ENCODE measurements at places on chromosomes 1 and 21.

DNA sequence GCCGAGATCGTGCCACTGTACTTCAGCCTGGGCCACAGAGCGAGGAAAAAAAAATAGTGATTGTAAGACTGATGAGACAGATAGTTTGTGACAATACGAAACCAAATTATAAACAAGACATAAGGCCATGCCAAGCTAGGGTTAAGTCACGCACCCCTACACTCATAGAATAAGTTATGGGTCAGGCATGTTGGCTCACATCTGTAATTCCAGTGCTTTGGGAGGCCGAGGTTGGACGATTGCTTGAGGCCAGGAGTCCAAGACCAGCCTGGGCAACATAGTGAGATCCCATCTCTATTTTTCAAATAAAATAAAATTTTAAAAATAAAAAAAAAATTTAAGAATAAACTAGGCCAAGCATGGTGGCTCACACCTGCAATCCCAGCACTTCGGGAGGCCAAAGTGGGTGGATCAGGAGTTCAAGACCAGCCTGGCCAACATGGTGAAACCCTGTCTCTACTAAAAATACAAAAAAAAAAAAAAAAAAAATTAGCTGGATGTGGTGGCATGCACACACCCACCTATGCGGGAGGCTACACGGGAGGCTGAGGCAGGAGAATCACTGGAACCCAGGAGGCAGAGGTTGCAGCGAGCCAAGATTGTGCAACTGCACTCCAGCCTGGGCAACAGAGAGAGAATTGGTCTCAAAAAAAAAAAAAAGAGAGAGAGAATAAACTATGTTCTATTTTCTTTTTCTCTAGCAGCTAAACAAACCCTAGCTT, 50.1 kb upstream of the SPOCD1 start:
- DNase-seq = no peak

DNA sequence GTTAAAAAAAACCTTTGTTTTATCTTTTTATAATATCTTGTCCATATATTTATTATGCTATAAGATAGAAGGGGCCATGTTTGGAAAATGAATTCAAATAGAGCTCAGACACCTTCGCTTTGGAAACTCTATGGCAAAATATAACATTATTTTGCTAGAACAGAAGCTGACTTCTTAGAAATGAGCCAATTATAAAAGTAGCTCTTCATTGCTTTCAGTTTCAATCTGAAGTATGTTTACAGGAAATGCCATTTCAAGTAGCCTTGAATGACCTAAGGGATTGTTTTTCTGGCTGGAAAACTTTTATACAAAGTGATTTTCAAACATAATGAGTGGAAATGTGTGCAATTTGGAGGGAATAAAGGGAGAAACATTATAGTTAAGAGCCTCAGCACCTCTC, 37.8 kb upstream of the GBP5 start:
- DNase-seq = no peak

DNA sequence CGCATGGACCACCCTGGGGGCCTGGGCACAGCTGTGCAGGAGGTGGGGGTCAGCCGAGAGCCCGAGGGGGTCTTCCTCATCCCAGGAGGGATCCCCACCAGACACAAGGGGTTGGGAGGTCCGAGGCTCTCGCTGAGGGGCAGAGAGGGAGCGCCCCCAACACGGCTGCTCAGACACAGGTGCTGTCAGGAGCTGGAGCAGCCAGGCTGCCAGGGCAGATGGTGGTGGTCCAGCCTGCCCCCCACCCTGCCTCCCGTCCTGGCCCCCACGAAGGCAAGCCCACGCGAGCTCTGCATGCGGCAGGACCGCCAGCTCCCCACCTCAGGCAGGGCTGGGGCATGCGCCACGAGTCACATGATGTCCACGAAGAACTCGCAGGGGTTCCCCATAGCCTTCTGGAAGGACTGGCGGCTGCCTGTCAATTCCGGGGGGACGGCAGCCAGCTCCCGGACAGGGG, 4.7 kb downstream of the TAS1R3 start:
- DNase-seq = no peak

- peak; percentile 90 for DNase-seq
Measured at GRCh38 chr1:226125097-226125630, 61.4 kb downstream of the ACBD3 start.

GRCh38 chr1:76191561-76191960, 117.0 kb downstream of the ST6GALNAC3 start:
- no peak for DNase-seq

DNA sequence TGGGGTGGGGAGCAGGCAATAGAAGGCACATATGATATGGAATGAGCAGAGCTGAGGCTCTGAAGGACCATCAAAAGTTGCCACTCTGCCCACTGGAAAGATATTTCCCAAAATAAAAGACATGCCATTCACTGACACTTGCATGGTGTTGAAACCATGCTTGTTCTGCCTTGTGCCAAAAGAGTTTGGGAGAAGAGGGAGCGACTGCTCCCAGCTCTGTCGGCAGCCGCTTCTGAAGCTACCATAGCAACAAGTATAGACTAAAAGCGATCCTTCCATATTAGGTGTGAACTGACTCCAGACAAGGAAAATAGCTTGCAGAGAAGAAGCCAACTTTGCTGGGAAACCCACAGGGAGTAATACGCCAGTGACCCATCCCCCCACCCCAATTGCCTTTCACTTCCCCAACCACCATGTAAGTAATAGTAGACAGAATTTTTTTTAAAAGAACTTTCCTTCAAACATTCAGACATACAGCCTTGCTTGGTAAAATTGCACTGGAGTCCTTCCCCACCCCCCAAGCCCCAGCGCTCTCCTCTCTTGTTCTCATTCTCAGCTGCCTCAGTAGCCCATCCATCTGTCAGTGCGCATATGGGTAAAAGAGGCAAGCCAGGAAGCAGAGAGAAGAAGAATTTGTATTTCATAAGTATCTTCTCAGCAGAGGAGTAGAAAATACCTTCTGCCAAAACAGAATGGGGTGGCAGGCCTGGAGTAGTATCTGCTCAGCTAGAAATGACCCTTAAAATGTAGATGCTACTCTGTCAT, 263.7 kb downstream of the OMA1 start:
- no peak for DNase-seq

GRCh38 chr1:70718086-70718630, 307.1 kb downstream of the CTH start:
- DNase-seq = no peak

- no peak for DNase-seq
Measured at GRCh38 chr1:207021876-207022596, 10.5 kb downstream of the C1orf116 start.

DNA sequence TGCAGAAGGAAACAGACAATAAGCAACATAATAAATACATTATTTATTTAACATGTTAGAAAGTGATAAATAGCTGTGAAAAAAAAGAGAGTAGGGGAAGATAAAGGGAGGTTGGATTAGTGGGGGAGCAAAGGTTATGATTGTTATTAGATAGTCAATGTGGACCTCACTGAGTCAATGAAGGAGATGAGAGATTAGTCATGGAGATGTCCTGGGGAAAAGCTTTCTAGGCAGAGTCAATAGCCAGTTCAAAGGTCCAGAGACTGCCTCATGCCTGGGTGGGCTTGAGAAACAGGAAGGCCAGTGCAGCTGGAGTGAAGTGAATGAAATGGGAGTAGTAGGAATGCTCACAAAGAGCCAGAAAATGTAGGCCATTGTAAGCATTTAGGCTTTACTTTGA, 187.1 kb upstream of the CACYBP start:
- no peak for DNase-seq

DNA sequence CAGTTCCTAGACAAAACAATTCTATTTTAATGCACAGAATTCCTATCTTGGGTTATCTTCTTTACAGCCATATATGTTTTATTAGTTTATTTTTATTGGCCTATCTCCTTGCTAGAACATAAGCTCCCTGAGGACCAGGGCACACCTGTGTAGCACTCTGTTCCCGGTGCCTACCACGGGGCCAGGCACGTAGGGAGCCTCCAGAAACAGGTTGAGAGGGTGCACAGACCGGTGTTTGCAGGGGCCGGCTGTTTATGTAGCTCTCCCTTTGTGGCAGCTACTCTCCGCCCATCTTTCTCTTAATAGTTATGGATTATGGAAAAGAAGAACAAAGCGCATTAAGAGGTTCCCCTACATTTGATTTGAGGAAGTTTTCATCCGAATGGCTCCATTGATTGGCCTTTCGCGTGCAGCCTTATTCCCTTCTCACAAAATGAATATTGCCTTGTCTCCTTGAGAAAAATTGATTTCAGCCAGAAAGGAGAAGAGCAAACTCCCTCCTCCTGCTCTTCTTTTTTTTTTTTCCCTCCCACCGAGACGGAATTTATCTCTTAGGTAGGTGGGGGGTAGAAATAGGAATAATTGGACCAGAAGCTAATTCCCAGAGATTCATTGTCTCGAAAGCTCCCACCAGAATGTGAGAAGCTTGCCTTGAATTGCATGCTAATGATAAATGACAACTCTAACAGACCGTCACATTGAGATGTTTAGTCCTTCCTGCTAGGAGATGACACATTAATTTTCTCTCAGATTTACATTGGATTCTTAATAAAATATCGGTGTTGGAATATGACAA, 447.4 kb downstream of the CAMTA1 start:
- no peak for DNase-seq

DNA sequence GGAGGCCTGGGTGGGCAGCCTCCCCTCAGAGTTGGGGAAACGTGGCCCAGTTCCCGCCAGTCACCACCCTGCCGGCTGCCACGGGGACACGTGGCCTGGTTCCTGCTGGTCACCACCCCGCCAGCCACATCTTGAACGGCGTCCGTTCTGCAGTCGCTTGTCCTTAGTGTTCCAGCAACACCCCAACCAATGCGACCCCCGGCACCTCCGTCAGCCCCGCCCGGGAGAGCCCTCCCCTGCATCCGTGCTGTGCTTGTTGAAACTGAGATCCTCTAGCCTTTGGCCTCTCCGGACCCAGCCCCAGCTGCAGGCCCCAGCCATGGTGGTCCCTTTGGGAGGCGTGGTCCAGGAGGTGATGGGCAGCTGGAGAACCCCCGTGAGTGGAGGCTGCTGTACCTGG, 18.7 kb downstream of the PRKCZ start:
- DNase-seq = no peak

GRCh38 chr1:65890201-65890843, 97.6 kb downstream of the PDE4B start:
- no peak for DNase-seq

DNA sequence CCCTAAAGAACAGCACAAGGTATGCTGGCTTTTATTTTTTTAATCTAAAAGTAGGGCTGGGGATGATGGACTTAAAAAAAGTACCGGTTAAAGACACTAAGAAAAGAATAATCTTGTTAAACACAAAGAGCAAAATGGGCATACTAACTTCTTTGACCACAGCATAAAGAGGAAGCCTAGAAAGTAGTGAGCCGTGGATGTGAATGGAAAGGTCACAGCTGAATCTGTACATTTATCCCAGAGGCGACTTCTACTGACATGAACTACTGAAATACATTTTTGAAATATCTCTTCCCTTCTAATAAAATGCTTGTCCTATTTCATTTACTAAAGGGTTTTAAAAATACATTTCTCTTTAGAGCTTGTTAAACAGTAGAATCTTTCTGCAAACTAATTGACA, 140.7 kb downstream of the SLC45A1 start:
- no peak for DNase-seq

- no peak for DNase-seq
Measured at GRCh38 chr21:35142036-35142815, 93.1 kb upstream of the RUNX1 start.

- DNase-seq = no peak
Measured at GRCh38 chr1:4468804-4469514, 185.4 kb upstream of the AJAP1 start.

GRCh38 chr1:44941424-44942324, 44.7 kb downstream of the EIF2B3 start:
- no peak for DNase-seq

DNA sequence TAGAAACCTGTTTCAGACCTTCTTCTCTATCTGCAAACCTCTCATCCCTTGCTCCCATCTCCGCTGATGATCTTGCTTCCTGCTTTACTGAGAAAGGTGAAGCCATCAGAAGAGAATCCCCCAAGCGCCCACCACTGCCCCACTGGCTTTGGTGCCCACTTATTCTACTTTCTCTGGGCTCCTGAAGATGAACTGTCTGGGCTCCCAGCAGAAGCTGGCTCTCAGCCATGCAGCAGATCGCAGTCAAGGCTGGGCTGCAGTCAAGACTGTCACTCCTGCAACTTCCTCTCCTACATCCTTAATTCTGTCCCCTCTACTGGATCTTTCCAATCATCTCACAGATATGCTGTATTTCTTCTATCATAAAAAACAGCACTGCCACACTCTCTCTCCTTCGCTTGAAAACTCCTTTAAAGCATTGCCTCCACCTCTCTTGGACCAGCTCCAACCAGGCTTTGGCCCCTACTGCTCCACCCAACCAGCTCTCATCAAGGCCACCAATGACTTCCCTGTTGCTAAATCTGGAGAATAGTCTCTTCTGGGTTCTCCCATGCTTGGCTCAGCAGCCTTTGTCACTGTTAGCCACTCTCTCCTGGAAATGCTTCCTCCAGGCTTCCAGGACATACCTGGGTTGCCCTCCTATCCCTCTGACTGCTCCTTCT, 25.8 kb downstream of the TRIM62 start:
- no peak for DNase-seq

- no peak for DNase-seq
Measured at GRCh38 chr1:18479454-18479853, 1.3 kb upstream of the KLHDC7A start.

- no peak for DNase-seq
Measured at GRCh38 chr1:241990040-241990439, 8.9 kb downstream of the MAP1LC3C start.

DNA sequence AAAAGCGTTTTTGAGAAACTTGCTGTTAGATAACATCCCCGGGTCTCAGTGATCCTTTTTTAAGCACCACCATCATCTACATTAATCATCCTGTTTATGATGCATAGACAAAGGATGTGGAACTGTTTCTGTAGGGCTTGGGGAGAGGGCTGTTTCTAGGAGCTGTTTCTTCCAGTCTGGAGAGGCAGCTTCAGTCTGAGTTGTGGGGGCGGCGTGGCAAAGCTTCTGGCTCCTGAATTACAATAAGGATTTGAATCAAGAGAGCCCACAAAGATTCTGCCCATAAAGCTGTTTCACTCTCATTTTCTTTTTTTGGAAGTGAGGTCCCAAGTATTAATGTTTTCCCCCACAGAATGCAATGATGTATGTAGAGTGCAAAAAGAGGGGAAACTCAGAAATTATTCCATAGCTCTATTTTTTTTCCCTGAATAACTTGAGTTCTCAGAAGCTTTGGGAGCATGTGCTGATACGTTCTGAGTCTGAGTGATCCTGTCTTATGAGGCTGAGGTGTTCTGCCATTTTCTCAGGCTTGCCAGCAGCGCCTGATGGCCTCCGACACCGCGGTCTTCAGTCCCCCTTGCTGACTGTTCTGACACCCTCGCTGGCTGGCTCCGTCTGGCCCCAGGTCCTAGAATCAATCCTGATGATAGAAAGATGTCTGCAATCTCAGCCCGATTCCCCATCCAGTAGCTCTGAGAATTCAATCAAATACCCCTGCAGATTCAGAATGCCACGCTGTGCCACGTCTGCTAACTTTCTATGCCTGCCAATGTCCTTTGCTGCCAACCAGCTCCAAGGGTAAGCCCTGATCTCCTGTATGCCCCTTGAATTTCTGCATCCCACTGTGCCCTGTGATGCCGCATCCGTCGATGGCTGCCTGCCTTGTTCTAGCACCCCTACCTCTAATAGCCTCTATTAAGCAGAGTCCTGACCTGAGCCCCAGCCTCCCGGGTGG, 92.4 kb upstream of the AKT3 start:
- DNase-seq = no peak

- no peak for DNase-seq
Measured at GRCh38 chr1:29586991-29587745, 350.8 kb downstream of the PTPRU start.
